ENCODE measurements at places on chromosomes 5 and 9. TPM values are rescaled to one million over a fixed set of nuclear protein-coding genes. Genes with fewer than 3 reads are reported as not detected.

CCDC171 gene
- total RNA-seq: 0.76 TPM

LCN15 gene
- total RNA-seq: not detected

FLT4 gene
- total RNA-seq: 0.76 TPM

SOX30 gene
- total RNA-seq: not detected

COL23A1 gene
- not detected for total RNA-seq

MYMK gene
- total RNA-seq: not detected

PDE6A gene
- not detected for total RNA-seq

TMC1 gene
- total RNA-seq: not detected

GRCh38 chr9:130352081-130352480, 86.5 kb downstream of the HMCN2 start:
- no peak for DNase-seq

GRCh38 chr5:98791898-98792580, 18.6 kb downstream of the RGMB start:
- peak; percentile 63 for DNase-seq

DNA sequence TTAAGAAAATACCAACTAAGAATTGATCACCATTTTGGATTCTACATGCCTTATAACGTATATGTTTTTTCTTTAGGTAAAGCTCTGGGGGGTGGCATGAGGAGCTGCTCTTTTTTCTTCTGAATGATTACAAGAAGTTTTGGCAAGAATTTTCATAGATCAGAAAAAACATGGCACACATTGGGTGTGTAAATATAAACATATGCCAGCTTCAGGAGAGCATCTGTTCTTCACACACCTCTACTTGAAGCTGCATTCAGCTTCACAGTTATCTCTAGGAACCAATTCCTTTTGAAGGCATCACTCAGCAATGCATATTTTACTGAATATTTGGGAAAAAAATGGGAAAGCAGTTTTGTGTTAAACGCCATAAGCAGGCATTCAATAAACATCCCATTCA, 122.7 kb upstream of the GHR start:
- no peak for DNase-seq

DNA sequence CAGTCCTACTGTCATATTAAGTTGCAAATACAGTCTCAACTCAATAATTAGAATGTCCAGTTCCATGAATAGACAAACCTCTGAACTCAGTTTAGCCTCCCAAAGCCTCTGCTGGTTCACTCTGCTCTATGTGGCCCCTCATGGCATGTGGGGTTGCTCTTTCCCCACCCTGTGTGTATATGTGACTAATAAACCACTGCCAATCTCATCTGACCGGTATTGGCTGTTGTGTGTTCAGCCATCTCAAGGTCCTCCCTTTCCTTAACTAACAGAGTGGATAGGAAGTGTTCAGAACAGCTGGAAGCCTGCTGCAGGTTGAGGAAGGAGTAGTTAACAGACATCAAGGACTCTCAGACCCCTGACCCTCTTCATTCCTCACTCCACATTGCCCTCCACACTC, 55.3 kb downstream of the IL33 start:
- no peak for DNase-seq

- no peak for DNase-seq
Measured at GRCh38 chr5:82909771-82910170, 167.4 kb downstream of the TMEM167A start.

DNA sequence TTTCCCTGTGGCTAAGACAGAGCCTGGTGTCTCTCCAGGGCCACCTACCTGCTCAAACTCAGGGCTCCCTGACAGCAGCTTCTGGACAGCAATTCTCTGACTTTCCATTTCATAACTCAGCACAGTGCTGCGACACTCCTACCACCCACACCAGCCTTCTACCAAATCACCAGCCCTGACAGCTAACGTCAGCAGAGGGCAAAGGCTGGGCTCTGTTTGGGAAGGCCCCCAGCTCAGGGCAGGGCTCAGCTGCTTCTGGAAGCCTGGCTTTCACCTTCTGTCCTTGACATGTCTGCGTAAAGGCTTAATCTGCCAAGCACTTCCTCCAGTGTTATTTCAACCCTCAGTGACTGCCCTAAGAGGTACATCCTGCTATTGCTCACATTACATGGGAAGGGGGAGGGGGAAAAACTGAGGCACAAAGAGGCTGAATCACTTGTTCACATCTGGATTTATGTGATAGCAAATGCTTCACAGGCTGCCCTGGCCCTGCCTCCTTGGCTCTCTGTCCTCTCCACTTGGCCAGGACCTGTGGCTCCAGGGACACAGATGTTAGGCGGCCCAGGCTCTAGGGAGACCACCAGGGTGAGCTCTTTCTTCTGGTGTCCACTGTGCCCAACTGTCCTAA, 102.5 kb upstream of the PANK3 start:
- peak; percentile 82 for DNase-seq

DNA sequence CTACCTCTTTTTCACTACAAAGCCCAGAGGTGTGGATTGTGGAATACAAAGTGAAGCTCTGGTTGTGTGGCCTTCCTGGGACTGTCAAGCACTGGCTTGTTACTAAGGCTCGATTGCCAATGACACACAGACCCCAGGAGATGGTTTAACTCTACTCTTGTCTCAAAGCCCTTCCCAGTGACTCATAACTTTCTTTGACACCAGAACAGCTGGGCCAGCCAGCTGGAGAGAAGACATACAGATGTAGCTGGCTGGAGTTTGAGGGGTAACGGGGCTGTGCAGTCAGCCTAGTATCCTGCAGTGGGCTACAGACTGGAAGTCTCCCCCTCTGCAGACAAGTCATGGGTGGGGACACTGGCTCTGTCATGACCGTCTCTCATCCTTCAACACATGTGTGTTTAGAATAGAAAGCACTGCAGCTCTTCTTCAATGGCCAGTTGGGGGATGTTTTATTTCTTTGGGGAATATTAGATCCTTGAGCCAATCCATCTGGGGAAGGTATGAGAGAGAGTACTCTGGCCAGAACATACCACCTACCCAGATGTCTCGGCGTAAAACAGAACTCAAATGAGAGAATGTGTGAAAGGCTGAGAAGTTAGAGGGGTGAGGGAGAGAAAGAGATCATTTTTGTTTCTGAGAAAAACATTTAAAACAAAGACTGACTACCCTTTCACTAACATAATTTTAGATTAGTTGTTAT, 53.3 kb downstream of the SEMA6A start:
- DNase-seq: peak; percentile 2

DNA sequence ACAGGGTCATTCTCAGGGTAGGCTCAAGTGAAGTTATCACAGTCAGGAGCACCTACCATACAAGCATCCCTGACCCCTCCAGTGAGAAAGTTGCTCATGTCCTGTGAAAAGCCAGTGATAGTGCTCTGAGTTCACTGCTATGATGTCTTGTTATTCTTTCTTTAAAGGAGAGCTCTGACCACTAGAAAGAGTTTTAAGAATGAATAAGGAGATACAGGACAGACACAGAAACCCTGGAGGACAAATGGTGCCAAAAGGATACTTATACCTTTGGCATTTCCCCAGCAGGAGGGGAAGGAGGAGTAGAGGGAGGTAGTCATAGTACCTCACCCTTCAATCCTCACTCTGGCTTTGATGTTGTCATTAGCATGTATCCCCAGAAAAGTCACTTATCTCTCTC, 84.0 kb upstream of the AGXT2 start:
- DNase-seq: peak; percentile 84

GRCh38 chr5:135453613-135454012, 1.5 kb upstream of the TIFAB start:
- DNase-seq: no peak

DNA sequence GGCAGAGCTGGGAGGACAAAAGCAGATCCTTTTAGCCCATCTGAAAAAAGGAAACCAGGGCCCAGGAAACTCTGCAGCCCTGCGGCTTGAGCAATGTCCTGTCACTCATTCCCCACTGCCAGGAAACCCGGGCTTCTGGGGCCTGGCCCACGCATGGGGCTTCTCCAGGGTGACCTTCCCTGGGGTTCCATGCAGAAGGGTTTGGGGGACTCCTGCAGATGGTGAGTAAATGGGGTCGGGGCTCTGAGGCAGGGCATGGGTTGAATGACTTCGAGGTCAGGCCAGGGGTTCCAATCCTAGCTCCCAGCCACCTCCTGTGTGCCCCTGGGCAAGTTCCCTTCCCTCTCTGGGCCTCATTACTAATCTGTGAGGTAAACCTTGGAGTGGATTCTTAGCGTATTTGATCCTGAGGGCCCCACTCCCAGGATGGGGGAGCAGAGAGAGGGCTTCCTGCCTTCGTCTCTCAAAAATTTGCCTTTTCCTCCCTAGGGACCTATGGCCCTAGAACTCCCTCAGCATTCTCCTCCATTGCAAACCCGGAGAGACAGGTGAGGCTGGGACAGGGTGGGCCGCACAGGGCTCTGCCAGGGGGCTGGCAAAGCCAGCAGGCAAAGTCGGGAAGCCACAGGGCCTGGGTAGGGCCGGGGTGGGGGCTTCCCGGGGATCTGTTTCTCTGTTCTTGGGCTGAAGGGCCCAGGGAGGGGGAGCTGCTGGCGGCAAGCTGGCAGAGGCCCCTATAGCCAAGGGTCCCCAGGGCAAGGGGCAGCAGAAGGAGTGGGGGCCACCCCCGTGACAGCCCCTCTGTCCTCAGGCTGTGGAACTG, 25.8 kb downstream of the ADGRD2 start:
- no peak for DNase-seq

GRCh38 chr5:14445013-14445412, 136.6 kb upstream of the OTULINL start:
- peak; percentile 77 for DNase-seq

DNA sequence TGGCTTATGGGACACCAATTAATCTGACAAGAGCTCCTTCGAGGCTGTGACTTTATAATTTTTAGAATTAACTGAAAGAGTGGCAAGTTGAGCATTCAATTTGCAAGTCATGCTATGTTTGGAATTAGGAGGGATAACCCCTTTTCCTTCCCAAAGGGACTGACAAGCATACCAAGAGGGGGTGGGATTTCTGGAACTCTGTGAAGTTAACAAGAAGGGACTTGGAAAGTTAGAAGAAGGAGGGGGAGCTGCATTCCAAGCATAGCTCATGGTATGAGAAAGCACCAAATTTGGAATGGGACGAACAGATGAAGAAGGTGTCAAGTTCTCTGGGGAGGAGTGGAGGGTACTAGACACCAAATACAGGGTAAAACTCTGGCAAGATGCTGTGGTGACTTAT, 8.9 kb upstream of the PALM2AKAP2 start:
- peak; percentile 51 for DNase-seq

- DNase-seq: no peak
Measured at GRCh38 chr9:70778568-70778967, 342.9 kb downstream of the TRPM3 start.

- DNase-seq: no peak
Measured at GRCh38 chr9:86246752-86247161, 12.7 kb downstream of the C9orf153 start.

DNA sequence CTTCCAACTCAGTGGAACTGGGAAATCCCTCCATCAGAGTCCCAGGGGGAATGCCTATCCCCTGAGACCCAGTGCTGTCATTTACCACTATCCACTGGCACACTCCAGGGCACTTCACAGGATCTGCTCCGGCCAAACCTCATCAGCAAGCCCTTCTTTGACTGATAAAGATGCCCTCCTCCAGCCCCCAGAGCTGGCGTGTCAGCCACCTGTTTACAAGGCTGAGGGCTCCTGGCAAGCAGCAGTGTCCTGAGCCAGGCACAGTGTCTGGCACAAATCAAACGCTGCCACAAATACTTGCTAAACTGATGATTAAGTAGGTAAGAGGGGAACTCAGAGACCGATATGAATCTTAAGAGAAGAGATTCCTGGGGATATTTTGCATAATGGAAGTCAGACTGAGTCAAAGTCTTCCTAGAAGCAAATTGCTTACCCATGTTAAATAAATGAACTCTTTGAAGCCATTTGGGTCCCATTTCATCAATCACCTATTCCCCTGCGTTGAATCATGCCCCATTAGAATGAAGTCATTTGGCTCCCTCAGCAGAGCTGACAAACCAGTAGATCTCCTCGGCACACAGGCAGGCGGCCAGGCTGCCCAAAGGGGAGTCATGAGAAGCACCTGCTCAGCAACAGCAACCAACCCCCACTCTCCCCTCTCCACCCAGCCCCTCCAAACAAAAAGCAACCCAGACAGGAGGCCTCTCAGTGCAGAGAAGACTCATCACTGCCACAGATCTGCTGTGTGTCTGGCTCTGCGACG, 97.4 kb downstream of the CDK5RAP2 start:
- DNase-seq: peak; percentile 55

DNA sequence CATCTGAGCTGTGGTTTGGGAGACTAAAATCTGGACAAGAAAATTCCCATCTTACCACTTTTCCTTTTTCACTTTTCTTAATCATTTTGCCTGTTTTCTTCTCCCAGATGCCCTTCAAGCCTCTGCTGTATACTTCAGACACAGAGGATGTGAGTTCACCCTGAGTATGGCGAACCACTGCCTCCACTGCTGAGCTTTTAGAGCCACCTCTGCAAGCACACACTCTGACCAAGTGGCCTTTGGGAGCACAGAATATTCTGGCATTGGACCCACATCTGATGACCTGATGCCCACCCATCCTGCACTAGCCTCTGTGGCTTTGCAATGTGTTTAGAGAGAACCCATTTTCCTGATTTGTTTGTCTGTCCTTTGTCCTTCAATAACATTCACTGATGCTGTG, 32.5 kb downstream of the TERT start:
- peak; percentile 26 for DNase-seq

DNA sequence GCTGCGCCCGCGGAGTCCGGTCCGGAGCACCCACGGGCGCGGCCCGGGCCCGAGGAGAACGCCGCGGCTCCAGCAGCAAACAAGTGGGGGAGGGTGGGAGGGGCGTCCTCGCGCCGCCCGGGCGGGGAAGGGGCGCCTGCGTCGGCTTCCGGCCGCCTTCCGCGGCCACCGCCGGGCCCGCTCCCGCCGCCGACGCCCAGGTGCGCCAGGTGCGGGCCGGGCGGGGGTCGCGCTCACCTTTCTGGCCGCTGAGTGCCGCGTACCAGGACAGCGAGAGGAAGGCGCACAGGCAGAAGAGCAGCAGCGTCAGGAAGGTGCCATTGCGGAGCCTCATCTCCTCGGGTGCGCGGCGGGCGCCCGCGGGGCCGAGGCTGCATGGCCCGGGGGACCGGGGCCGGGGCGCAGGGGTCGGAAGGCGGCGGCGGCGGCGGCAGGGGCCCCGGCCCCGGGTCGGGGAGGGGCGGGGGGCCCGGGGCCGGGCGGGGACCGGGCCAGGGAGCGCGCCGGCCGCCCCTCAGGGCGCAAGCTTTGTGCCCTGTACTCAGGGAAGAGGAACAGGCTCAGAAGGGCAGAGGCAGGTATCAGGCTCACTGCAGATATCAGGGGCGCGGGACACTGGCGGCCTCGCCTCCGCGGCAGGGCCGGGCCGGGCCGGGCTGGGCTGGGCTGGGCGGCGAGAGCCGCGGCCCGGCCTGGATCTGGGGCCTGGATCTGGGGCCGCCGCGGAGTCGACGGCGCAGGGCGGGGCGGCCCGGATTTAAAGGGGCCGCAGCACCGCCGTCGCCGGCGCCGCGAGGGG, at the start of gene MGAT4B:
TSS of gene MGAT4B (minus strand) at position 617 of the 799 bp plus-strand sequence. CDS start at position 334, 283 bp downstream.
- DNase-seq: peak; percentile 93

DNA sequence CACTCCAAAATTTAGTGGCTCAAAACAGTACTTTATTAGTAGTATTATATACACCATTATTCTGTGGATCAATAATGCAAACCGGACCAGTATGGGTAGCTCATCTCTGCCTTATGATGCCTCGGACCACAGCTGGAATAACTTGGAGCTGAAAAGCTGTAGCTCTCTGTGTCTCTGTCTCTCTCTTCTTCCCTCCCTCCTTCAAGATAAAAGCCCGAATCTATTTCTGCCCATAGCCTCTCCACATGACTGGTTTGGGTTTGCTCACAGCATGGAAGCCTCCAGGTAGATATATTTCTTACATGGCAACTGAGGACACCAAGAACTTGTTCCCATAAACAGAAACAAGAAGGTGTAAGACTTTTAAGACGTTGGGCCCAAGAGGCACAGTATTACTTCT, 147.5 kb upstream of the TBCA start:
- no peak for DNase-seq

- no peak for DNase-seq
Measured at GRCh38 chr5:14250748-14251701, 107.9 kb downstream of the TRIO start.

Measured in GM23248 (cell line).